ENCODE measurements at places on chromosomes 6 and 20.

- no peak for DNase-seq
These were observed 149.9 kb downstream of the CEBPB start for GRCh38 chr20:50340541-50340940.

- DNase-seq = no peak
These were observed 933 bp upstream of the APOM start for GRCh38 chr6:31654574-31655348.

- DNase-seq = no peak
These were observed 26.4 kb downstream of the SNX9 start for GRCh38 chr6:157849288-157850017.

DNA sequence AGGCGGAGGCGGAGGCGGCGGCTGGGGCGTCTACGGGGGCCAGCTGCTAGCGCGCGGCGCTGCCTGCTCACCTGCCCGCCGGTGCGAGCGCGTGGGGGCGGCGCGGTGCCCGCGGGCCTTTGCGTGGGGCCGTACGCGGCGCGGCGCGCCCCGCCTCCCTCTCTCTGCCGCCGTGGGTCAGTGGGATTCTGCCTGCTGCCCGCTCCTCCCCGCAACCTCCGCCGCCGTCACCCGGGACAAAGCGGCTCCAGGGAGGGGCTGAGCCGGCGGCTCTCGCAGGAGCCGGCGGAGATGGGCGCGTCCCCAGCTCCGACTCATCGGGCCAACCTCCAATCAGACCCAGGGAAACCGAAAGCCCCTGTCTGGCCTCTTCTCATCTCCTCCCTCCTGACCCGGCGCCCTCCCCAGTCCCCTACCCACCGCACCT lies at the start of gene RCAN2:
RCAN2 (minus strand) TSS at position 249 of the 427 bp plus-strand sequence.
- no peak for DNase-seq

DNA sequence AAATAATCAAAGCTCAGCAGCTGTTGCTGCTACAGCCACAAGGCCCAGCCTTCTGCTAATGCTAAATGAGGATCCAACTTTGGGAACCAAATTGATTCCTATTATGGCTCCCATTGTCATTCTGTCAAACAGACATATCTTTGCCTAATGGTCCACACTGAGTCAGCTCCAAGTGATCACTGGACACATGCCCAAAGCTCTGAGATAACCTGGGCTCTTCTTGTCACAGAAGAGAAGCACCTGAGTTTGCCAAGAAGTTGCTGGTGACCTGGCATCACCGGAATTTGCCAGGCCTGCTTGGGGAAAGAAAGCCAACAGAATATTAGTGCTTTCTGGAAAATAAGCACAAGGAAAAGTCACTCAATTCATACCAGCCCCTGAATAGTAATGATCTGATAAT lies 5.8 kb downstream of the TNFRSF21 start:
- no peak for DNase-seq

GRCh38 chr6:1136415-1136774 lies 175.5 kb upstream of the FOXQ1 start:
- no peak for DNase-seq

DNA sequence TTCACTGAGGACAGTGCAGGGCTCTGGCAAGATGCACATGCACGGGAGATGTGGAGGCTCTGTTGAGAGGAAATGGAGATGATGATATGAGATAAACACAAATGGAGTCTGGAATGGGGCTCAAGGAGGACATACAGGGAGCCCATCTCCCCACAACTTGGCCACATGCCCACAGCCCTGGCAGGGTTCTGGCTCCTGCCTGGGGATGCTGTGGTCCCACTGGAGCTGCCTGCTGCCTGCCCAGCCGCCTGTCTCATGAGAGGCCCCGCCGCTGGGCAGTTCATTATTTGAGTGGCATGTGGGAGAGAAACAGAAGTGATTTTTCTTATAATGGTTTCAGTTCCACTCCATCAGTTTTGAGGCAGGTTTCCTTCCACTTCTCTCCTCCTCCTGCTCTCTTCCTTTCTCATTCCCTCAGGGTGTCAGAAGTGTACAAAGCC lies 133.6 kb upstream of the TRAF3IP2 start:
- DNase-seq = no peak

DNA sequence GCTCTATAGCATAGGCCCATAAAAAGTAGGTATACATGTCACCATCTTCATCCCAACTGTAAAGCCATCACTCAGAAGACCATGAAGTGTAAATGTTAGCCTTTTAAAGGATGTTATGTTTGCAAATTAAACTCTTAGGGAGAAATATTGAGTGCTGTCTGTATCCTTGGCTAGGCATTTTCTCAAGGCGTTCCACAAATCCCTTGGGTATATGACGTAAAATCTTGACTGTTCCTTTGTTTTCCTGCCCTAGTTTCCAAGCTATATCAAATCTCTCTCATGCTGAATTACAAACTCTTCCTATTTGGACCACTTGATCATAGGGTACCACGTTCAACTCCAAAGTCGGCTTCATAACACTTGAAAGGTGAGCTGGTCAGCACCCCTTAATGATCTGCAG lies 486.2 kb downstream of the HDGFL1 start:
- no peak for DNase-seq

GRCh38 chr6:169719117-169719516 lies 5.2 kb downstream of the PHF10 start:
- DNase-seq = no peak

DNA sequence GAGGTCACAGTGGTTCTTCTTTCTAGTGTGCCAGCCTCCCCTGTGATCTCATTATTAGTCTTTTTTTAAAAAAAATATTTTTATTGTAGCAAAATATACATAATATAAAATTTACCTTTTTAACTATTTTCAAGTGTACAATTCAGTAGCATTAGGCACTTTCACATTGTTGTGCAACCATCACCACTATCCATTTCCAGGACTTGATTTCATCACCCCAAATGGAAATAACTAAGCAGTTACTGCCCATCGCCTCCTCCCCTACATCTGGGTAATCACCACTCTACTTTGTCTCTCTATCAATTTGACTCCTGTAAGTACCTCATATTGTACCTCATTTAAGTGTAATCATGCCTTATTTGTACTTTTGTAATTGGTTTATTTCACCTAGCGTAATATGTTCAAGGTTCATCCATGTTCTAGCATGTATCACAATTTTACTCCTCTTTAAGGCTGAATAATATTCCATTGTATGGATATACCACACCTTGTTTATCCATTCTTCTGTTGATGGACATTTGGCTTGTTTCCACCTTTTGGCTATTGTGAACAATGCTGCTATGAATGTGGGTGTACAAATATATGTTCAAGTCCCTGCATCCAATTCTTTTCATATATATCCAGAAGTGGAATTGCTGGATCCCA lies 68.6 kb upstream of the FYN start:
- no peak for DNase-seq

DNA sequence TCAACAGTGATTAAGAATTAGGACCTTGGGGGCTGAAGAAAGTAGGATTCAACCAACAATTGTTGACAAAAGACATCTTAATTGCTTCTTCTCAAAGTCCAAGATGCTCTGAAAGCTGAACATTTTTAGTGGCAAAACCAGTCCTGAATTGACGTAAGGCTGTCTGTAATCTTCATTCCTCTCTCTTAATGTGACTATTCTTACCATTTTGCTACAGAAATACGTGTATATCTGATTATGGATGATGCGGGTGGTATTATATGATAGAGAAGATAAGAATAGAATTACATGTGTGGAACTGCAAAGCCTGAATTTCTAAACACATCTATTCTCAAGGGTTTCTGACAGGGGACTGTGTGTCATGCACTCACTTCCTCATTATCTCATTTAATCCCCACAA lies 130.3 kb upstream of the SASH1 start:
- no peak for DNase-seq

DNA sequence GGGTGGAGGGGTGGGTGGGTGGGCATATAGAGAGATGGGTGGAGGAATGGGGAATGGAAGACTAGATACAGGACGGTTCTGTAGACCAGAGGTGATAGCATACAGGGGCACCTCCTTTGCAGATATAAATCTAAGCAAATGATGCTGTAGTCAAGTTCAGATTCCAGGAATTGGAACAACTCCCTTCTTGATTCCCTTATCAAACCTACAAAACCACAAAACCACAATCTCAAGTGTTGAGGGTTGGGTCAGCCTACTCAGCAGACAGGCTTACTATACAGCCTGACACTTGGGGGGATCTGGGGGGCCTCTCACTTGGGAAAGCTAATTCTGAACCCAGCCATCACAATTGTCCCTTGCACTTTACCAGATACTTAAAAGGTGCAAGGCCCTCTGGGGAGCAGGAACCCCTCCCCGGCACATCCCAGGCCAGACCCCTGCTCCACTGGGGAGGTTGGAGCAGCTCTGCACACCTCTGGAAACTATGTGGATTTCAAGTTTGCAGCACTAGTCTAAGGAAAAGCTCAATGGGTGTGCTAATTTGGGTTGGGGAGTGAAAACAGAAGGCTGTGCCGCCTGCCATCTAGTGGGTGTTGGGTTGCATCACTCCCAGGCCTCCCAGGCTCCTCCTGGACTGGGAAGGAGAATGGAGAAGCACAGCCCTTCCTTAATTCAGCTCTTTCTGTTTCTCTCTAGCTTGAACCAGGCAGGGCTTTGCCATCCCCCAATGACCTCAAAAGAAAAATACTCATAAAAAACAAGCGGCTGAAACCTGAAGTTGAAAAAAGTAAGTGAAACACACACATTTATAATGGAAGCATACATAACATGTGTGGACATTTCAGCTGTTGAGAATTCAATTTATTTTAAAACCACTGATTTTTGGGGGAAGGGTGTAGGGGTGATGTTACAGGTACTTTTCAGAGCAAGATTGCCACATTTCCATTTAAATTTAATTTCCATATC lies 121.2 kb upstream of the LAMP5 start:
- no peak for DNase-seq

- DNase-seq = no peak
These were observed 106.8 kb upstream of the PREP start for GRCh38 chr6:105509506-105510331.

GRCh38 chr6:89311853-89312531 lies 3.1 kb downstream of the GABRR2 start:
- DNase-seq = no peak

- DNase-seq = no peak
These were observed 38.9 kb downstream of the OR2B2 start for GRCh38 chr6:27873021-27873940.

- DNase-seq = no peak
These were observed 150.4 kb downstream of the ZDHHC14 start for GRCh38 chr6:157531169-157531985.

All from stimulated activated CD4-positive, alpha-beta T cell treated with anti-CD3 and anti-CD28 coated beads, TNF-alpha, amount 100 ng/mL, for 1 hour (primary cell).